ENCODE measurements at places on chromosomes 1 and 21. TPM values are rescaled to one million over a fixed set of nuclear protein-coding genes. Genes with fewer than 3 reads are reported as not detected.

NVL gene
- 43.1 TPM for total RNA-seq

MMP23B gene
- total RNA-seq = 3.9 TPM

WNT3A gene
- total RNA-seq = 4.0 TPM

GPR61 gene
- total RNA-seq = not detected
